ENCODE measurements at places on chromosomes 3 and 15.

DNA sequence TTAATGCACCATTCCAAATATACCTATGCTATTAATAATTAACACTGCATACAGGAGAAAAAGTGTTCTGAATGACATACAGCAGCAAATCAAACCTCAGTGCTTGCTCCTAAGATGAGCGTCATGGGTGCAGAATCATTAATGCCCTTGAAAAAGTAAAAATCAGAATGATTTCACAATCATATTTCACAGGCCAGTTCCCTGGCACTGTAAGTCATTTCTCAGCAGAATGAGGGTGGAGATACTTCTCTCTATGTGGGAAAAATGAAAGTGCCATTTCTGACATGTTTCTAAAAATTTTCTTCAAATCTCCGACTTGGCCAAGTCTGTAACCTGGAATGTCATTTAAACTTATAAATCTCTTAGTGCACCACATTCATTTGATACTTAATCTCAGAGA is 549.8 kb upstream of the AGTR1 start:
- no peak for DNase-seq

DNA sequence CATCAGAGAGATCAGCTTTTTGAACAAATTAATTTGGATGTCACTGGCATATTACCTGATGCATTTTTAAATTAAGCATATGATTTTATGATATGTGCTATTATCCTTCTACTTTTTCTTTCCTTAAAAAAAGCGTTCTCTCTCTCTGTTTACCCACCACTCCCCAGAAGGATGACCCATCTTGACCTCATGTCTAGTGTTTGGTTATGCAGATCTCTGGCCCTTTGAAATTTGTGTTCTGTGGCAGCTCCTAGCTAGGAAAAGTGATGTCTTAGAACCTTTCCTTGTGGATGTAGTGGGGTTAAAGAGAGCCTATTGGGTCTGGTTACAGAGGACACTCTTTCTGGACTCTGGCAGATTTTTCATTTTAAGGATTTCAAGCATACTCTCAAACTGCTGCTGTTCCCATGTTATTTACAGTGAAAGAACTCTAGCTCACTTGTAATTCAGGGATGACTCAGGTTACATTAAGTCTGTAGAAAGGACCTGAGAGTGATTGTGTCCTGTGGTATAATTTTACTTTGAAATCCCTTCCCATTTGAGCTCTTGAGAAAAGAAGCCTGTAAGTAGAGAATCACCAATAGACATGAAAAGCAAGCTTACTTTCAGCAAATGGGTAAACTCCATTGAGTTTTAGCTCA is 23.8 kb downstream of the ARHGEF26 start:
- DNase-seq, result no peak

- no peak for DNase-seq
Observed at GRCh38 chr3:167895178-167895577, 159.7 kb downstream of the SERPINI1 start.

- DNase-seq, result no peak
Observed at GRCh38 chr15:100902436-100903167, 16.6 kb upstream of the LRRK1 start.

GRCh38 chr3:183488343-183488742 is 59.9 kb upstream of the MCF2L2 start:
- DNase-seq, result no peak
